ENCODE measurements at places on chromosomes 13 and 19. TPM values are rescaled to one million over a fixed set of nuclear protein-coding genes. Genes with fewer than 3 reads are reported as not detected.
A peak's percentile ranks its signal among the peaks of the same experiment; 100 is the strongest.

Gene GSX1
- not detected for total RNA-seq

Gene PINLYP
- 4.7 TPM for total RNA-seq

Gene LRRC25
- 22.7 TPM for total RNA-seq

Gene ZNF208
- 6.3 TPM for total RNA-seq

DNA sequence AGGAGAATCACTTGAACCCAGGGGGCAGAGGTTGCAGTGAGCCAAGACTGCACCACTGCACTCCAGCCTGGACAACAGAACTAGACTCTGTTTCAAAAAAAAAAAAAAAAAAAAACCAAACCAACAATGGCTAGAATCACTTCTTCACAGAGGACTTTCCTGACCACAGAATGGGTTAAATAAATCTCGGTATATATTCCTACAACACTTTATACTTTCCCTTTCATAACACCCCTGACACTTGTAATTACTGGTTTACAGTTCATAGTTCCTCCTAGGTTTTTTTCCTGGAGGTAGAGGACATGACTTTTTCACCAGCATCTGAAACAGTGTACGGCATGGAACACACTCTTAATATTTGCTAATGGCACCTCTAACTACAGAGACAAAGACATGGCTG lies 31.4 kb downstream of the ZDHHC20 start:
- H3K27me3 ChIP-seq = no peaks in the 10 kb centered on the region
- H3K36me3 ChIP-seq = no peaks in the 10 kb centered on the region
- H3K27ac ChIP-seq = no peak overlapping the region
- no peak overlapping the region for H3K4me3 ChIP-seq
- DNase-seq = no peak
- H3K4me1 ChIP-seq = no peaks in the 10 kb centered on the region

DNA sequence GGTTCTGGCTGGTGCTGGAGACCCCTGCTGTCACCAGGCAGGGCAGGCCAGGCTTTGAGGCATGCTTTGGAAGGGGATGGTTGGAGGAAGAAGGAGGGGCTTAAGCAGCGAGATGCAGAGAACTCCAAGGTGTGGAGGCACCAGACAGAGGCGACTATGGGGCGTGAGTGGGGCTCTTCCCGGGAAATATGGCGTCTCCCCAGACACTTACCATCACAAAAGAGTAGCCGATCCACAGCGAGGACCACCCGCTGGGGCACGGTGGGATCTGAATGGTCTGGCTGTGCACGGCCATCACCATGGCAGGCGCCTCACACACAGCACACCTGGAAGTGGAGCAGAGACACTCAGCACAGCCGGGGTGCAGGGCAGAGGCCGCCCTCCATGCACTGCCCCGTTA lies 151.9 kb downstream of the COL4A1 start:
- H3K36me3 ChIP-seq = peaks cover 67% of the 10 kb centered on the region
- H3K27ac ChIP-seq = no peak overlapping the region
- H3K4me1 ChIP-seq = no peaks in the 10 kb centered on the region
- DNase-seq = no peak

- no peak for DNase-seq
- no peaks in the 10 kb centered on the region for H3K27me3 ChIP-seq
- no peak overlapping the region for H3K4me3 ChIP-seq
Measured at GRCh38 chr19:48698046-48698445, 2.3 kb downstream of the FUT2 start.

DNA sequence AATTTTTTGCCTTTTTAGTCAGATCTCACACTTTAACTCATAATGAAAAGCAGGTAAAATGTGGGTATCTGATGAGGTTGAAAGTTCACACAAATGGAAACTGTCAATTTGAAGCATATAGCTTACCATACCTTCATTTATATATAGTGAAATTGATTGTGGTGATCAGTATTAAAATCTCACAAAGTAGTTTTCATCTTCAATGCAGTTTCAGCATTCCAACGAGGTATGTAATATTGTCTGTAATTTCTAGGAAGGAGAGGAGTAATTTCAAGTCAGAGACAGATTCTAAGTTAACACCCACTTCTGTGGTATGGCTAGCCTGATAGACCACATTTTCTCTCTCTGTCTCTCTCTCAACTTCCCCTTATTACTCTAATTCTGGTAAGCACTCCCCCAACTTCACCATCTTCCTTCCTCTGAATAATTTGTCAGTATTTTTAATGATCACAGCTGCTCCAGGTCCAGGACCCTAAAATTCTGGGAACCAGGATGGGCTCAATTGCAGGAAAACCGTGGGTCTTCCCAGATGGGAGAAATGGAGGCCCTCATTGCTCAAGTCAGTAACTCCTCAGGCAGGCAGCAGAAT lies 455.7 kb downstream of the FGF9 start:
- DNase-seq = no peak
- no peak overlapping the region for H3K4me3 ChIP-seq
- H3K4me1 ChIP-seq = peaks cover 3% of the 10 kb centered on the region
- H3K27me3 ChIP-seq = no peaks in the 10 kb centered on the region
- no peaks in the 10 kb centered on the region for H3K36me3 ChIP-seq

DNA sequence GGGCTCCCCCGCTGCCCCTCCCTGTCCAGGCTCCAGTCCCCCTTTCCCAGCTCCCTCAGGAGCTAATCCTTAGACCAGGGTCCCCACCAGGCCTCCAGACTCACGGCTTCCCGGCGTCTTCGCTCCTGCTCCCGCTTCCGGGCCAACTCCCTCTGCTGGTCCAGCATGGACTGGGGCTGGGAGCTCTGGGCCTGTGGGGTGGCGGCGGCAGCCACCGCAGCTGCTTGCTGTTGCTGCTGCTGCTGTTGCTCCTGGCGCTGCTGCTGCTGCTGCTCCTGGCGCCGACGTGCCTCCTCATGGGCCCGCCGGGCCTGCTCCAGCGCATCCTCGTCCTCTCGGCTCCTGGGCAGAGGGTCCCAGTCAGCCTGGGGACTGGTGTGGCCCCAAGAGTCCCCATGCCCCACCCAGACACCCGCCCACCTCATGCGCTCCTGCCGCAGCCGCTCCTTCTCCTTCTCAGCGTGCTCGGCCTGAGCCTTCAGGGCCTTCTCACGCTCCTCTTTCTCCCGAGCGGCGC lies 6.4 kb upstream of the EPHX3 start:
- H3K27me3 ChIP-seq = no peaks in the 10 kb centered on the region
- peaks cover 79% of the 10 kb centered on the region for H3K36me3 ChIP-seq
- no peak for DNase-seq
- no peak overlapping the region for H3K4me3 ChIP-seq
- H3K4me1 ChIP-seq = no peaks in the 10 kb centered on the region
- no peak overlapping the region for H3K27ac ChIP-seq

DNA sequence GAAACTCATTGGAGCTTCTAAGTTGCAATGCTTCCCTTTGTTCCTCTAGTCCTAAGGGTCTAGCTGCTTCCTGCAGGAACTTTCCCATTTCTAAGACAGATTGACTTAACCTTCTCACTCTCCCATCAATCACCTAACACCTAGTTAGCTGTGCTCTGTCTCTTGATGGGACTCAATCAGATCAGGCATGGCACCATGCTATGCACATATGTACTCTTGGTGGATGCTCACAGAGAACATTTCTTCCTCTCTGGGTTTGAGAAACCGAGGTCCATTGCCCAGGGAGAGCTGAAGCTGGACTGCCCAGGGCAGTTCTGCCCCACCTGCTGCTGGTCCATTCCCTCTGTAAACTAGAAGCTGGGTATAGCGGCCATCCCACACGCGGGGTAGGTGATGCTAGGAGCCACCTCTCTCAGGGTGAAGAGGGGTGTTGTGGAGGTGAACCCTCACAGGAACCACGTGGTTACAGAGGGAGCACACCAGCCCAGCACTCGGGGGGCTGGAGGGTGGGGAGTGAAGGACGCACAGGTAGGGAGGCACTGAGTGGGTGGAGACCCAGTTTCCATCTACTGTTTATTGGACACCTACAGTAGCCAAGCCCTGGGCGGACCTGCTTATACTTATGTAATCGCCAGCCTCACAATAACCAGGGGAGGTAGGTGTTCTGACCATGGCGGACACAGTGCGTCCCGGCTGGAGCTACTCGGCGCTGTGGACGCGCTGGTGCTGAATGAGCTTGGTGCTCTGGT lies 3.1 kb upstream of the UBE2M start:
- H3K36me3 ChIP-seq = peaks cover 5% of the 10 kb centered on the region
- DNase-seq = no peak
- H3K4me3 ChIP-seq = peak overlapping the region; percentile 39
- no peak overlapping the region for H3K27ac ChIP-seq
- no peaks in the 10 kb centered on the region for H3K27me3 ChIP-seq

GRCh38 chr13:35835989-35836388 lies 295.2 kb downstream of the DCLK1 start:
- H3K36me3 ChIP-seq = no peaks in the 10 kb centered on the region
- no peaks in the 10 kb centered on the region for H3K4me1 ChIP-seq
- no peaks in the 10 kb centered on the region for H3K27me3 ChIP-seq
- DNase-seq = no peak
- no peak overlapping the region for H3K4me3 ChIP-seq
